PC-9 (cell line): ENCODE measurements at places on chromosomes 1 and 21. TPM values are rescaled to one million over a fixed set of nuclear protein-coding genes. Genes with fewer than 3 reads are reported as not detected.

RXRG gene
- total RNA-seq: not detected in 2 replicates

PLPP3 gene
- 16.5 and 22.4 TPM in 2 replicates for total RNA-seq

ATP5PF gene
- 62.1 and 108 TPM in 2 replicates for total RNA-seq

DNA sequence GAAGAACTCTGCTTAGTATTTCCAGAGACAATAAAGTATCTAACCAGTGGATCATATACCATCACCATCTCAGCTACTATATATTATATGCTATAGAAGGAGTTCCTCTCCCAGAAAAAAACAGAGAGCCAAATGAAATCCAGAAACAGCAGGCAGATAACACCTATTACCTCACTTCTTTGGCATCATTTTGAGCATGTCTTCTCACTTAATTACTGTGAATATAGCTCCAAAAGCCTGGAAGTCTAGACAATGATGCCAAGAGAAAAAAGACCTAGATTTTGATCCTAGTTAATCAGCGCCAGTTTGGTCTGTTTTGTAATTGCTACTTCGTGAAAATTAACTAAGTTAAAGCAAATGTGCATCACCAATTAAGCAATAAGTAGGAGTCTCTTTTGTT, 131.3 kb downstream of the EIF4G3 start:
- H3K4me1 ChIP-seq: no peaks in the 10 kb centered on the region
- H3K27ac ChIP-seq: no peak overlapping the region
- DNase-seq: no peak
- no peaks in the 10 kb centered on the region for H3K36me3 ChIP-seq
- H3K27me3 ChIP-seq: no peaks in the 10 kb centered on the region

DNA sequence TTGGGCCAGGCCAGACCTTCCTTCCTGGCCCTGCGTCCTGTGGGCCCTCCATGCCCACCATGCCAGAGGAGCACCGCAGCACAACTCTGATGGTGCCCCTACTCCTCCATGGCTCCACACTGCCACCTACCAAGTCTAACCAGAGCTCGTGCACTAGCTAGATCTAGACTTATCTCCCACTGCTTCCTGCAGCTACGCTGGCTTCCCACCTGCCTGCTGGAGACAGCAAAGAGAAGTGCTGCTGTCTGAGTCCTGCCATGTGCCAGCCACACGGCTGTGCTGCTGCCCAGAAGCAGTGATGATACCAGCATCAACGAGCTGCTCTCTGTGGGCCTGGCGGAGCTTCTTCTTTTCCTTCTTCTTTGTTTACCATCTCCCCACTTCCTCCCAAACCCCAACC, 4.5 kb downstream of the GUCA2B start:
- H3K4me3 ChIP-seq: no peak overlapping the region
- H3K36me3 ChIP-seq: no peaks in the 10 kb centered on the region
- peaks cover 1% of the 10 kb centered on the region for H3K4me1 ChIP-seq
- DNase-seq: no peak
- H3K27me3 ChIP-seq: no peaks in the 10 kb centered on the region
- no peak overlapping the region for H3K27ac ChIP-seq

DNA sequence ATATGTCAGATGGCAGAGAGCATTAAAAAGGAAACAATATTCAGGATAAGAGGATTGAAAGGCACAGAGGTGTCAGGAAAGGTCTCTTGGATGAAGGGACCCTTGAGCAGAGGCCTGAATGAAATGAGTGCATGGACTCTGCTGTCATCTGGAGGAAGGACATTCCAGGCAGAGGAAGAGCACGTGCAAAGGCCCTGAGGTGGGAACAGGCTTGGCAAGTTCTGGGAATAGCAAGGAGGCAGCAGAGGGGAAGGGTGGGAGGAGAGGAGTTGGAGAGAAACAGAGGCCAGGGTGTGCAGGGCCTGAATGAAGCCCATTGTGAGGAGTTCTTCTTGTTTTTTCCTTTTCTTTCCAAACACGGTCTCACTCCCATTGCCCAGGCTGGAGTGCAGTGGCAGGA, 59.0 kb upstream of the RUNX3 start:
- no peak overlapping the region for H3K4me3 ChIP-seq
- DNase-seq: no peak
- H3K27ac ChIP-seq: no peak overlapping the region
- H3K4me1 ChIP-seq: no peaks in the 10 kb centered on the region
- no peaks in the 10 kb centered on the region for H3K36me3 ChIP-seq

DNA sequence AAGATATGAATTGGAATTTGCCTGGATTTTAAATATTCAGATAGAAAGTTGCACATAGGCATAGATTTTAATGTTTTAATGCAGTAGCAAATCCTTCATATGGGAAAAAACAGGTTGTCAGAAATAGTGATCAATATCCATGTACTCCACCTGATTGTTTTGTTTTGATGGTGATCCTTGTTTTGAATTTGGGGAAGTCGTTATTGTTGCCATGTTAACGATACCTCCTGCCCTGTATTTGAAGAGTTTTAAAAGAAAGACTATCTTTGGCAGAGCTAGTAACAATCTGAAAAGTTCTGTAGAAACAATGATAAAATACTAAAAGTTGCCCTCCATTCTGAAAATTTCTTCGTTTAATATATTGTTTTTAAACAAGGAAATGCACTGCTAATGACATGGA, 1.1 kb downstream of the CEP350 start:
- H3K4me3 ChIP-seq: peak overlapping the region; percentile 65
- H3K36me3 ChIP-seq: no peaks in the 10 kb centered on the region
- H3K4me1 ChIP-seq: peaks cover 25% of the 10 kb centered on the region
- no peaks in the 10 kb centered on the region for H3K27me3 ChIP-seq
